ENCODE measurements at places on chromosomes 16 and 17. TPM values are rescaled to one million over a fixed set of nuclear protein-coding genes. Genes with fewer than 3 reads are reported as not detected.

COX6A2 gene
- not detected for polyA plus RNA-seq

CARD14 gene
- polyA plus RNA-seq, result not detected

TBC1D3K gene
- polyA plus RNA-seq, result not detected

CCDC154 gene
- 0.04 TPM for polyA plus RNA-seq

CCL4 gene
- not detected for polyA plus RNA-seq

CFAP97D1 gene
- polyA plus RNA-seq, result not detected

C16orf92 gene
- not detected for polyA plus RNA-seq

ACSM2A gene
- polyA plus RNA-seq, result not detected

TMEM238L gene
- polyA plus RNA-seq, result not detected

CENPN gene
- 38.2 TPM for polyA plus RNA-seq

TLK2 gene
- 47.3 TPM for polyA plus RNA-seq

CD300H gene
- polyA plus RNA-seq, result not detected

RND2 gene
- 0.89 TPM for polyA plus RNA-seq

CA5A gene
- polyA plus RNA-seq, result not detected

PHOSPHO1 gene
- polyA plus RNA-seq, result 0.07 TPM

CHST4 gene
- not detected for polyA plus RNA-seq

WSCD1 gene
- polyA plus RNA-seq, result 1.0 TPM

CDH3 gene
- 1.1 TPM for polyA plus RNA-seq

MFSD6L gene
- not detected for polyA plus RNA-seq

MYL11 gene
- 0.59 TPM for polyA plus RNA-seq

TUBG2 gene
- polyA plus RNA-seq, result 15.1 TPM

NME1 gene
- polyA plus RNA-seq, result 178 TPM

SMIM22 gene
- polyA plus RNA-seq, result not detected

CDR2 gene
- 44.4 TPM for polyA plus RNA-seq

KRTAP17-1 gene
- not detected for polyA plus RNA-seq

TUBB3 gene
- 55.2 TPM for polyA plus RNA-seq

ESRP2 gene
- polyA plus RNA-seq, result 0.04 TPM

AXIN2 gene
- 0.93 TPM for polyA plus RNA-seq

KIF2B gene
- not detected for polyA plus RNA-seq

AIPL1 gene
- polyA plus RNA-seq, result not detected

SIRT7 gene
- 5.2 TPM for polyA plus RNA-seq

ZSCAN10 gene
- polyA plus RNA-seq, result not detected
